ENCODE measurements at places on chromosomes 5 and 9. TPM values are rescaled to one million over a fixed set of nuclear protein-coding genes. Genes with fewer than 3 reads are reported as not detected.

CMBL gene
- 34.4 TPM for total RNA-seq

PROB1 gene
- total RNA-seq = 23.5 TPM

BTNL3 gene
- not detected for total RNA-seq

HTR1A gene
- not detected for total RNA-seq

PGM5 gene
- 69.4 TPM for total RNA-seq

GTF3C4 gene
- 12.5 TPM for total RNA-seq

STX17 gene
- total RNA-seq = 18.3 TPM

NR6A1 gene
- total RNA-seq = 0.52 TPM

Measured in skeletal muscle tissue (tissue), 5 donors.